ENCODE measurements at places on chromosomes 5 and 9. TPM values are rescaled to one million over a fixed set of nuclear protein-coding genes. Genes with fewer than 3 reads are reported as not detected.

- DNase-seq = no peak
Observed at GRCh38 chr9:2029666-2030170, 14.6 kb downstream of the SMARCA2 start.

DNA sequence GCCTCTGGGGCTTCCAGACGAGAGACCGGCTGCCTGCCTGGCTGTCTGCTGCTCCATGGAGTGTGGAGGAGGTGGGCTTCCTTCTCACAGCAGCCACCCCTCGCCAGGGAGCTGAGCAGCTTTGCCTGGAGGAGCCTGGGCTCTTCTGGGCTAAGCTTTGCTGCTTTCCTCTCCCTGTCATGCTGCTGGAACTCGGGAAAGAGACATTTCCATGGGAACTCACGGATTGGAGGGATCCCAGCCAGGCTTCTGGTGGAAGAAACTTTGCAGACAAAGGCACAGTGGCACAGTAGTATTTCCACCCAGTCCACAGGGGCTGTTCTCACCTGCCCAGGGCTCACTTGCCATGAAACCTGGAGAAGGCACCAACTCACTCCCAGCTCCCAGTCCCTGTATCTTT is 5.6 kb upstream of the NTNG2 start:
- DNase-seq = no peak

SRD5A1 gene
- total RNA-seq = 12.6 TPM

SH3PXD2B gene
- total RNA-seq = 0.42 TPM

RHOBTB3 gene
- total RNA-seq = 0.06 TPM

CARD19 gene
- 68.1 TPM for total RNA-seq
